Activated CD4-positive, alpha-beta memory T cell treated with anti-CD3 and anti-CD28 coated beads for 36 hours (primary cell): ENCODE measurements at places on chromosomes 1 and 21. TPM values are rescaled to one million over a fixed set of nuclear protein-coding genes. Genes with fewer than 3 reads are reported as not detected.

DNA sequence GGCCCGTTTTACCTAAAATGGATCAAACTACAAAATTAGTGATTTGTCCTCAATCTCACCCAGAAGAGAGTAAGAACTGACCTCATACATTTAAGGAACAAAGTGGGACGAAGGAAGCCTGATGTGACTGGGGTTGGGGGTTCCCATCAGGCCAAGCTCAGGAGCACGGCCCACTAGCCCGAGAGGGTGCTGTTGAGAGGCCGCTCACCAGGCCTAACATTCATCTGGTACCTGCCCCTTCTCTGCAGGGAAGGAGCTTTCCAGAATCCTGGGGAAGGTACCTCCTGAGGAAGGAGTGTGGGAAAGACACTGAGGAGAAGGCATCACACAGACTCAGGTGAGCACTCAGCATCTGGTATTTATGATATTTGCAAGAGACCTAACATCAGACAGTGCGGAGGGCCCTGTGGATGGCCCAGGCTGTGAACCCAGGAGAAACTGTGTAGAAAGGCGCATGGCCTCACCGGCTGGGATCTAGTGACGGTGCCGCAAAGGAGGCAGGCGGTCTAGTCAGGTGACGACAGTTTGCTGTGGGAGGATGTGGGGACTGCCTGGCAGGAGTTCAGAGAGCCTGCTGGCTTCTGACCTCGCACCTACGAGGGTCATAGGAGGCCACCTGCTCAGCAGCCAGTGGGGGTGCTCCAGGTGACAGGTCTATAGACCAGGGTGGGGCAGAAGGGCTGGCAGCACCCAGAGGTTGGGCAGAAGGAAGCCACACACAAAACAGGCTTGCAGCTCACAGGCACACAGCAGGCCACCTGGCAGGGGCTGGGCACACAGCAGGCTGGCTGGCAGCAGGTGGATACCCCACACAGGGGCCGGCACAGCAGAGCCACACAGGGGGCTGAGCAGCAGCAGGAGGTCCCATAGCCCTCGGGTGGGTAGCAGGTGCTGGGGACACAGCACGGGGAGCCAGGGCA lies 543 bp downstream of the KRTAP12-4 start:
- peak; percentile 54 for DNase-seq

DNA sequence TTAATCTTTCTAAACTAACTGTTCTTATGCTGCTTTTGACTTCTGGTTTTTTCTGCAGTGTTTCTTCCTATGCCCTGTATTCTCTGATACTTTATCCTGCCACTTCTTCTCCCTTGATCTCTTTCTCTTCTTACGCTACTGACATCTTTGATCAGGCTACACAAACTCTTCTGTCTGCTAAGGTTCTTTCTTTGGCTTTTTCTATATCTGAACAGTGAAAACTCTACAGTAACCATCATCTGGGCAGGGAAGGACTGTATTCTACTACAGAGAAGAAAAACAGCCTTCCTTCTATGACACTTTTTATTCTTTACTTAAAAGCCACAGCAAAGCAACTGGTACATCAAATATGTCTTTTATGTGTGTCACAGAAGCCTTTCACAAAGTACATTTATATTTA lies 7.4 kb upstream of the NEXN start:
- DNase-seq = no peak

- no peak for DNase-seq
These were observed 20.6 kb upstream of the EGLN1 start for GRCh38 chr1:231442735-231443134.

- no peak for DNase-seq
These were observed 45.2 kb downstream of the RPS6KA1 start for GRCh38 chr1:26574719-26575251.

GRCh38 chr21:46594276-46594675 lies 10.6 kb downstream of the S100B start:
- no peak for DNase-seq

DNA sequence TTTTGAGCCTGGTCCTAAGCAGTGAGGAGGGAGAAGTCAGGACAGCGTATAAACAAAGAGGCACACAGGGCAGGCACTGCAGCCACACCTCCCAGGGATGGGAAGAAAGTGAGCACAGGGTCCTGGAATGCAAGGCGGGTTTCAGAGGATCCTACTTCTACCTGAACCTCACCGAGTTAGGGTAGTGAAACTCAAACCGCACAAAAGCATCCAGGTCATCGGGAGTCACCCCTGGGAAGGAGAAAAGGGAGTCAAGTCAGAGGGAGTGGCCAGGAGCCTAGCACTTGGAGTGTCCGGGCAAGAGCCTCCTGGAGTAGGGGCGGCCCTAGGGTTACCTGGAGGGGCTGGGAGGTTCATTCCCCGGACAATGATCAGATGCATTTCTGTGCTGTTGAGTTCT lies 10.6 kb downstream of the CC2D1B start:
- no peak for DNase-seq

P3R3URF gene
- not detected for total RNA-seq

MKNK1 gene
- 28.5 TPM for total RNA-seq

BTBD19 gene
- total RNA-seq = 38.6 TPM

GRCh38 chr1:5369223-5369622 lies 623.0 kb downstream of the NPHP4 start:
- no peak for DNase-seq

DNA sequence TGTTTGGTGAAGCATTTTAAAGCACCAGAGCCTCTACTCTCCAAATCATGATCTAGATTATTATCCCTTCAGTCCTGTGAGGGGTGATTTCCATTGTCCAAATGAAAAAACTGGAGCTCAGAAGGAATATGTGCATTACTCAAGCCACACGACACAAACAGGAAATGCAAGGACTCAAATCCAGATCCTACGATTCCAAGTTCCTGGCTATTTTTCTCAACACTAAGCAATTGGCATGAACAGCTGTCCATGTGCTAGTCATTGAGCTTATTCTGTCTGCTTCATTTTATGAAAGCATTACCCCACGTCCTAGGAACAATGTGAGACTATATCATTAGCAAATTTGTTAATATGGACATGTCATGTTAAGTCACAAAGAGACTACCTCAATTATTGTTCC lies 273.1 kb upstream of the LYPLAL1 start:
- DNase-seq = no peak

LCK gene
- total RNA-seq = 224 TPM

GRHL3 gene
- not detected for total RNA-seq

DNA sequence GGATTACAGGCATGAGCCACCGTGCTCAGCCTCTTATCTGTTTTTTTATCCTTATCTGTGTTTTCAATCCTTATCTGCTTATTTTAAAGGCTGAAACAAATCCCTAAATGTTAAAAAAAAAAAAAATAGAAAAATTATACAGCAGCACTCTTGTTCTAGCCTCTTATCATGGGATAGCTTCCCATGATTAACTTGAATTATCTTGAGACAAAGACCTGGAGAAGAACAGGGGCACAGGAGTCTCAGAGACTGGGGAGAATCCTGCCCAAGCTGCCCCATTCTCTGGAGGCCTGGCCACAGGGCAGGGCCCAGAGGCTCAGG lies 86.9 kb downstream of the DHRS3 start:
- no peak for DNase-seq

DNA sequence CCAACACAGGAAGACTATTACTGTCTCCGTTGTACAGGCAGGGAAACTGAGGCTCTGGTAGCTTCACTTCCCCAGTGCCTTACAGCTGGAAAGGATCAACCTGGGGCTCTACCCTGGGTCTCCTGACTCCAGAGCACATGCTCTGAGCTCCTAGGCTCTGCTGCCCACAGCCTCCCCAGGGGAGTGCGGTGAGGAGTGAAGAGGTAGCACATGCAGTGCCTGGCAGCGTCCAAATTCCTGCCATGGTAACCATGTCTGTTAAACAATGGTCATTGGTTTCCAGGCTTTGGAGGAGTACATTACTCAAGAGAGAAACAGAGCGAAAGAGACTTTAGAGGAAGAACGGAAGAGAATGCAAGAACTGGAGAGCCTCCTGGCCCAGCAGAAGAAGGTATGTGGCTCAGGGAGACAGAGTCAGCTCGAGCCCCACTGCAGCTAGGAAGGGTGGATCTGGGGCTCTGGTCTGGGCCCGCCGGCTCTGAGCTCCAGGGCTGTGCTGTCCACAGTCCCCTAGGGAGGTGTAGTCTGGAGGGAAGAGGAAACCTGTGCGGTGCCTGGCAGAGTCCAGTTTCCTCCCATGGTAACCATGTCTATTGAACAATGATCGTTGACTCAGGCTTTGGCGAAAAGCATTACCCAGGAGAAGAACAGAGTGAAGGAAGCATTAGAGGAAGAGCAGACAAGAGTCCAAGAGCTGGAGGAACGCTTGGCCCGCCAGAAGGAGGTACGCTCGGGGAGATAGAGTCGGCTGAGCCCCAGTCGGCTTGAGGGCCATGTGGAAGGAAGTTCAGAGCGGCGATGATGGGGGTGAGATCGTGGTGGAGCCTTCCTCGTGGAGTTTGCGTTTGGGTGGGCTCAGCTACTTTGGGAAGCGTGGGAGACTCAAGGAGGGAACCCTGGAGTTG lies 64.6 kb upstream of the EFHD2 start:
- no peak for DNase-seq

DNA sequence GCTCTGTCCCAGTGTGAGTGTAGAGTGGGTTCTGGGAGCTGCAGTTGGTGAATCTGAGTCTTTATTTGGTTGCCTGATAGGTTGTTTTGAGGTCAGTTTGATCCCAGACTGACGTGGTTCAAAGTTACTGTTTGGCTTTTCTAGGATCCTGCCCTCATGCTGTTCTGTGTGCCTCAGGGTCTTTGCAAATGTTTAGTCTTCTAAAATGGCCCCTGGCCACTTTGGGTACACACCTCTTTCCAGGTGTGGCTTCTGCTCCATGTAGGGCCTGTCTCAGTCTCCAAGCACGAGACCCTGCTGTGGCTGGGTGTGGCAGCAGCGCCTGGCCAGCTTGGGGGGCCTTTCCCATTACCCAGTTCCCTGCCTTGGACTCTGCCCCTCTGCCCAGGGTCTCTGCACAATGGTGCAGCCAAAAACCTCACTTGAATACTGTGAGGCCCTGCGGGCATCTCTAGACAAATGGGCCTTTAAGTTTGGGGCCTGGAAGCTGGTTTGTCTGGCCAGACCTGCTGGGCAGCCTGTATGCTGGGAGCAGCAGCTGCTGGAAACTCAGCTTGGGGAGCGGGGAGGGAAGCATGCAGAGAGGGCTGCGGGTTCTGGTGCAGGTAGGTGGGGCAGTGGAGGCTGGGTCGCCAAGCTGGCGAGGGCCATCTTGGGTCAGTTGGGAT lies 5.6 kb downstream of the PTPRF start:
- no peak for DNase-seq

SLC9C2 gene
- not detected for total RNA-seq

GRCh38 chr1:247211339-247211738 lies 39.5 kb upstream of the ZNF124 start:
- no peak for DNase-seq

DNA sequence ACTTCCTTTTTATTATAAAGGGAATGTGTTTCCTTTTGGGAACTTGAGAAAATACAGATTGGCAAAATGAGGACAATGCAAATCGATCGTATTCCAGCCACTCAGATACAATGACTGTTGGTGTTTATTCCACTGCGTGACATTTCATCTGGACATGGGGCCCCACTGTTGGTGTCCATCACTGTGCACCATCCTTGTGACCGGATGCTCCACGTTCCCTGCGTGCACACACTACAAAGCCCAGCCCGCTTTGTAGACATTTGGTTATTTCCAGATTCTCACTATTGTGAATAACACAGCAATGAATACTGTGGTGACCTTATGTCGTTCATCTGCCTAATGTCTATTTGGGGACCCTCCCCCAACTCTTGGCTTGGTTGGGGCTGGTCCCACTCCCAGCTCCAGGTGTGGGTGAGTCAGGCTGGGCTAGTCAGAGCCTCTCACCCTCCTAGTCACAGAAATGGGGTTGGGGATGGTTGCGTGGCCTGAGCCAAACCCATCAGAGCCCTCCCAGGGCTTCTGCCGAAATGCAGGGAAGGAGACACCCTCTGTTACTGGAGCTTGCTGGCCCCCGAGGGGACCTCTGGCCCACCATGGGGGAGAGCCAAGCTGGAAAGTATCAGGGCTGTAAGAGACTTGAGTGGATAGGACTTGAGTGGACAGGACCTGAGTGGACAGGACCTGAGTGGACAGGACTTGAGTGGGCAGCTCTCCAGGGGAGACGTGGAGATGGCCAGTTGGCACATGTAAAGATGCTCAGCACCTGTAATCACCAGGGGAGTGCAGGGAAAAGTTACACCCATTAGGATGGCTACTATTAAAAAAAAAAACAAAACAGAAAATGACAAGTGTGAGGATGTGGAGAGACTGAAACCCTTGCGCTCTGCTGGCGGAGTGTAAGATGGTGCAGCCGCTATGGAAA lies 57.1 kb upstream of the ADARB1 start:
- DNase-seq = no peak

ETV3L gene
- not detected for total RNA-seq

FMN2 gene
- not detected for total RNA-seq

- no peak for DNase-seq
These were observed 23.1 kb upstream of the OR10J4 start for GRCh38 chr1:159408862-159409400.

GRCh38 chr1:234609691-234610042 lies 311 bp downstream of the IRF2BP2 start:
- no peak for DNase-seq

DNA sequence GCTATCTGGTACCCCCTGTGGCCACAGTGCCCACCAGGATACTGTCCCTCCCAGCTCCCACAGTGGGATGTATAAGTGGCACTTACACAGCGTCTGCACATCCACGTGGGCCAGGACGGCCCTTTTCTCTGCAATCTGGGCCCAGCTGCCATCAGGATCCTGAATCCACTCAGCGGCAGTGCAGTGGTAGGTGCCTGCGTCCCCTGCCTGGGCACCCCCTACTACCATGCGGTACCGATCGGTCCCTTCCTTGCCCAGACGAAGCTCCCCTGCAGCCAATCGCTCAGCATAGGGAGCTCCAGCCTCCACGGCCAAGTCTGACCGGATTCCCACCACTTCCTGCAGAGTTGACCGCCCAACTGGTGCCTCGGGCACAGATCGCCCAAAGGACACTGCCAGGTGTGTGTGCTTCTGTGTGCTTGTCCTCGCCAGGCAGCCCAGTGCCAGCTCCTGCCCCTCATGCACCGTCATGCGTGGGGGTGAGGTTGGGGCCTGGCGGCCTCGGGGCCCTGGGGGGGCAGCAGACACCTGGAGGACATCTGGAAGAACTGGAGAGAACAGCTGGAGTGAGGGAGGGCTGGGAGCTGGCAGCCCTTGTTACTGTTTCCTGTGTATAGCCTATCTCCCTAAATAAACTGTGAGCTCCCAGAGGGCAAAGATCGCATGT lies 4.7 kb downstream of the IGSF8 start:
- no peak for DNase-seq

GRCh38 chr21:36125512-36126207 lies 9.2 kb upstream of the CBR3 start:
- peak; percentile 70 for DNase-seq

LCE3E gene
- total RNA-seq = not detected

DNA sequence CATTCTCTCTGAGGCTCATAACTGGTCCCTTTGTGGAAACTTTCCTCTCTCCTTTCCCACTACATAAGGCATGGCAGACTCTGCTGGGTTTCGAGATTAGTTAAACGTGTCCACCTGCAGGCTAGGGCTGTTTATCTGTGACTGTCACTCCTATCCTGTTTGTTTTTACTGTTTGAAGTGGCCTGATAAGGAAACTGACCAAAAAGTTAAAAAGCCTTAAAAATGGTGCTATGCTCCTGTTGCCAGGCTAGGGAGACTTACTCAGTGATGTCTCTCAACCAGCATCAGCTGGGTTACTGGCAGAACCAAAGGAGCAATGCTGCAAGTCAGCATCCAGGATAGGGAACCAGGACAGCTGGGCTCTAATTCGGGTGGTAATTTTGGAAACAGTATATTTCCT lies 3.9 kb downstream of the PIGV start:
- no peak for DNase-seq

GRCh38 chr1:8153961-8154360 lies 127.9 kb upstream of the ERRFI1 start:
- DNase-seq = no peak
